ENCODE measurements at places on chromosomes 4 and X. TPM values are rescaled to one million over a fixed set of nuclear protein-coding genes. Genes with fewer than 3 reads are reported as not detected.

Gene ANXA3
- total RNA-seq = 5.0 TPM

Gene HPRT1
- 18.8 TPM for total RNA-seq

Gene FAAH2
- total RNA-seq = 0.25 TPM

Gene LANCL3
- 0.12 TPM for total RNA-seq

Gene CTAG1B
- total RNA-seq = not detected

Gene HELT
- not detected for total RNA-seq

Gene VCX
- total RNA-seq = not detected

Gene STATH
- not detected for total RNA-seq

Gene F11
- not detected for total RNA-seq

Gene TLR10
- not detected for total RNA-seq

Gene SSX3
- not detected for total RNA-seq

Gene PCDH19
- 0.26 TPM for total RNA-seq

Gene WNK3
- total RNA-seq = 0.26 TPM

Measured in aortic smooth muscle cell (primary cell).